ENCODE measurements at places on chromosomes 7 and 10.
A peak's percentile ranks its signal among the peaks of the same experiment; 100 is the strongest.

DNA sequence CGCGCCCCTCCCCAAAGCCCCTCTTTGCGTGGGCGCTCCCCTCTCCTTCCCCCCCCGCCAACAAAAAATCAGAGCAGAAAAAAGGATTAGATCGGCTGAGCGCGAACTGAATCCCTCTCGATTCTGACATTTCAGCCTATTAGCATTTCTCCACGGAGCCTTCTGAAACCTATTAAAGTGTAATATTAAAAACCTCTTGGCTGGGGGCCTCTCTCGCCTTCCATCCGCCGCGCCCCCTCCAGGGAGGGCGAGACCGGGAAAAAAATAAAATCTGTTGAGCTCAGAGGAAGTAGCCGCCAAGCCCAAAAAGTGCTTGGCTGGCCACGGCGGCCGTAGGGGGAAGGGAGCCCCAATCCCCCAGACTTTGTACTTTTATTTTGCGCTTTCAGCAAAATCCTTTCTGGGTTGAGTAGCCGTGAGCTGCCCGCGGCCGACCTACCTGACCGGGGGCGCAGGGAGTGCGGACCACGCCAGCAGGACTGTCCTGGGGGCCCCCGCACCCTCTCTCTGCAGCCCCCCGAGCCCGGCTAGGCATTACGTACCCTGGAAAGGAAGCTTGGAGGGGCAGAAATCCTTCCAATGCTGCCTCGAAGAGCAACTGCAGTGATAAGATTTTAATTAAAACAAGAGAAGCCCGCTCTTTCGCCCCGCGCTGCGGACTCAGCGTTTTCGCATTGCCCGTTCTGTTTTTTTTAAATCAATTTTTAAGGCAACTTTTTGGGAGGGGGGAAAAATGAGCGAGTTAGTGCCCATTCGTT is 1.3 kb upstream of the TNRC18 start:
- peak; percentile 86 for DNase-seq

DNA sequence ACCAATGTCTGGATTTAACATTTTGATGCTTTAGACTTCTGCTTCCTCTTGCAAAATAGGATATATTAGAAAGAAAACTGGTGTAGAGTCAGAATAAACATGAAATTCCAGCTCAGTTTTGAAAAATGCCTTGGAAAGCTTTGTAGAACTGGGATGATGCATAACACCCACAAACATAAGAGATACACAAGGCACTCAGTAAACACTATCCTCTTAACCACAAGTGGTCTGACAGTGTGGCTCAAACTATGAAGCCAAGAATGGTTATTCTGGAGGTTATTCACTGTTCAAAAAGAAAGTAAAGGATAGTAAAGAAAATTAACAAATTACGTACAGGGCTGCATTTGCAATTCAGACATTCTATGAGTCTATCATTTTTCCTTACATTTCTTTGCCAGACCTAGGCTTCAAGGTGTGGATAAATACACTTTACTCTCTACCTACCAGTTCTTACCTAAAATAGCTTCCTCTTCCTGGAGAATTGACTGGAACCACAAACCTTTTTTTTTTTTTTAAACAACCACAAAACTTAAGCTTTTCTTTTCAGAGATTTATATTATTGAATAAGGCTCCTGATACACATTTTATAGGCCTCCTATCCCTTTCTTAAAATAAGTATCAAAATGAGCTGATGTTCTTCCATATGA is 9.0 kb upstream of the RSBN1L start:
- DNase-seq: no peak

DNA sequence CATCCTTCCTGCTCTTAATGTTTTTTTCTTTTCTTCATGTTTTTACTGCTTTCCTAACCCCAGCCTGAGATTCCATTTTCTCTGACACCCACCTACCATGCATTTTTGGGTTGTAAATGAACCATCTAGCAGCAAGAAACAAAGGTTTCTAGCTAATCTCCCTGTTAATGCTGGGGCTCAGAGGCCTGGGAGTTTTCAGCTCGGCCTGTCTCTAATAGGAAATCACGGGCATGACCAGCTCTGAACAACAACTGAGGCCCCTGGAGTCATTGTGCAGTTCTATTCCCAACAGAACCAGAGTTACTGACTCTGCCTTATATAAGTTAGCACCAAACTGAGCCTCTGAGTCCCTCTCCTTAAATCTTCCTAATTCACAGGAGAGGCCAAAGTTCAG is 134.8 kb downstream of the CFAP58 start:
- DNase-seq: no peak

GRCh38 chr10:23199768-23200511 is 7.8 kb downstream of the PTF1A start:
- DNase-seq: peak; percentile 29

- DNase-seq: no peak
Measured at GRCh38 chr10:93894516-93895378, 969 bp downstream of the SLC35G1 start.

DNA sequence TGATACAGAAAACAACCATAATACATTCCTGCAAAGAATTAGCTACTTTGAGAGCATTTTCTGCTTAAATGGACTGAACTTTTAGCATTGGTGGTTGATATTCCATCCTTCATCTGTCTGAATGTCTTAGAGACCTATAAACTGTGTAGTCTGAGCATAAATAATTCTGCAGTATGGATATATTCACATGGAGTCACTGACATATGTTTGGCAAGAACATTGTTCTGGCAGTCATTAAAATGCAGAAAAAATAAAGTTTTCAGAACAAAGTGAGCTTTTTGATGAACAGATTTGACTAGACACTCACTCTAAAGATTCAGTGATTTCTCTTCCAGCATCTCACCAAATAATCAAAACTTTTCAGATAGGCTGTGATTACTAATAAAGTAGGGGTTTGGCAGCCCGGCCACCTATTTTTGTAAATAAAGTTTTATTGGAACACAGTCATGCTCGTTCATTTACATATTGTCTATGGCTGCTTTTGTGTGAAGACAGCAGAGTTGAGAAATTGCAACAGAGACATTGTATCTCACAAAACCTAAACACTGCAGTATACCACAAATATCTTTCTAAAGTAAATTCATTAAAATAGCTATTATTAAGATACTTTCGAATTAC is 44.1 kb upstream of the RAPGEF5 start:
- DNase-seq: no peak

DNA sequence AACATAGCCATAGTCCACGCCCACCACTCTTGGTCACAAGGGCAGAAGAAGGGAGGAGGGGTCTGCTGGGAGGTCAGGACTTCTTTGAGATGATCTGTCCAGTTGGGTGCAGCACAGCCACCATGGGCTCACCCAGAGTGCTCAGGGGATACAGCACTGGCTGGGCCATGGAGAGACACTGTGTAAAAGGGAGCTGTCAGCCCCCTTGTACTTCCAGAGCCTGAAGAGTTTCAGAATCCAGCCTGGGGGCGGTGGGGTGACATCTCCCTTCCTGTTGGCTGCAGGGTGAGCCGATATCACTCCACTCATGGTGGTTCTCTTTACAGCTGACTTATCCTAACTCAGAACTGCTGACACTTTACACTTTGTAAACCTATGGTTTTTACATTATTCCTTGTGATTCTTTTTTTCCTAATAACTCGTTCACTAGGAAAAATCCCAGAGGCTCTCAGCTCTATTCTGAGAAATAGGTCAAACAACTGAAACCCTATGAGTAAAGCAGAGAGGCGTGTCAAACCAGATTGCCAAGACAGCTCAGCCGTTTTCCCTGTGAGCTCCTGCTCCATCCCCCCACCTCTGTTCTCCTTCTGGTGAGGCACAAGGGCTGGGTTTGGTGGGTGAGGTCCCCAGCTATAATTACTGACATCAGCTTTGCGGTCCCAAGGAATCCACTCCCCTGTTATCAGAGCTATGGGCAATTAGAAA is 3.2 kb upstream of the MRPS24 start:
- no peak for DNase-seq

- no peak for DNase-seq
Measured at GRCh38 chr10:80465839-80466590, 11.9 kb downstream of the TSPAN14 start.

GRCh38 chr7:30284298-30285066 is at the start of gene ZNRF2:
ZNRF2 (plus strand) TSS chr7:30284597; CDS start chr7:30285358, 761 bp downstream.
- peak; percentile 98 for DNase-seq

DNA sequence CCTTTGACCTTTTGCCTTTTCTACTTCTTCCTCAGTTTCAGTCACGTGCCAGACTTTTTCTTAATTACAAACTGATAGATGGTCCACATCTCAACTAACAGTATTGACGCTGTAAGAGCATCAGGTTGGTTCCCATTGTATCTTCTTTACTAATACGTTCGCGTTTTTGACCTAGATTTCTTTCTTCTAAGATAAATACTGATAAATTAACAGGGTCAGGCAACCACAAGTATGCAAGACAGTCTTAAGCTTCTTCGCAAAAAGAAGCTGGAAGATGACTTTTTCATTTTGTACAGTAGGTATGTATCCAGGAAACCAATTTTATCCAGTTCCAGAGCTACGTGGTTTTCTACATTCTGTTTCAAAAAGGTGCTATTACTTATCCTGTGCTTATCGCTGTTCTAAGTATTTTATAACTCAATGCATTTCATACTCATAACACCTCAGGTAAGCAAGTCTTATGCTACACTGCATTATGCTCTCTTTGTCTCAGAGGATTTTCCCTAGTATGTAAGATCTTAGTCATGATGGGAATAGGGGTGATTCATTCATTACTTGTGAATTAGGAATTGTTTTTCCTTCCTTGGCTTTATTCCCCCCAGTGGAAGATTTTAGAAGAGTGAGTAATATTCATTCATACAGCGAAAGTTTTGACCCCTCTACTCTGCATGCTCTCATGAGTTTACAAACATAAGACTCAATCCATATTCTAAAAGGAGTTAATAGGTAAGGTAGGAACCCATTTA is 955 bp downstream of the DUS4L start:
- DNase-seq: no peak

DNA sequence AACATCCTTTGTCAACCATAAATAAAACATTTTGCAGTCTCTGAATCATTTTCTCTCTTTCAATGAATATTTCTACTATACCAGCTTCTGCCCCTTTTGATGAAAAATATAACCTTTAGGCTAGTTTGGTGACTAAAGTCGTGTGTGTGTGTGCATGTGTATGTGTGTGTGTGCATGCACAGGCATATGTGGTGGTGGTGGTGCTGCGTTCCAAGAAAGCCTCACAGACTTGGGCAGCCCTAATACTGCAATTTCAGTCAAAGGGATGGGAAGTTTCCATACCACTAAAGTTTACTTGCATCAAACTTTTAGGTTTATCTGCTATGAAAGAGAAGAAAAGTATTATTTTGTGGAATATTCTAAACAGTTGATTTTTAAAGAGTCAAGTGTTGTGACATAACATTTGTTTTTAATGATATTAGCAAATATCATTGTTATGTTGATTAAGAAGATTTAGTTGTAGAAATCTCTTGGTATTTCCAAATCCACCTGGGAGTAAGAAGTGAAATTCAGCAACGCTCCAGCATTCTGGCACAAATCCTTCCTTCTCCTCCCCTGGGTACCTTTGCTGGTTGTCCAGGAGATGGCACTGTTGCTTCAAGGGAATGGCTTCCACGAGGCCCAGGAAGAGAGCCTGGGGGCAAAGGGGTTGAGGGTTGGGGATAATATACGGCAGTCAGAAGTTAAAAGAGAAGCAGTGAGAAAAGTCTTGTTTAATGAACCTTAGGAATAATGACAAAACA is 41.5 kb downstream of the ASB4 start:
- DNase-seq: peak; percentile 32

DNA sequence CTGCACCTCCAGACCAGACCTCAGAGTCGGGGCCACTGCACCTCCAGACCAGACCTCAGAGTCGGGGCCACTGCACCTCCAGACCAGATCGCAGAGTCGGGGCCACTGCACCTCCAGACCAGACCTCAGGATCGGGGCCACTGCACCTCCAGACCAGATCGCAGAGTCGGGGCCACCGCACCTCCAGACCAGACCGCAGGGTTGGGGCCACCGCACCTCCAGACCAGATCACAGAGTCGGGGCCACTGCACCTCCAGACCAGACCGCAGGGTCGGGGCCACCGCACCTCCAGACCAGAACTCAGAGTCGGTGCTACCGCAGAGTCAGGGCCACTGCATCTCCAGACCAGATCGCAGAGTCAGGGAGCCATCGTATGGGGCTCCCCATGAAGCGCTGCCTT is 105.9 kb downstream of the ACTR3B start:
- no peak for DNase-seq

- no peak for DNase-seq
Measured at GRCh38 chr10:33114451-33114952, 156.5 kb upstream of the ITGB1 start.

- no peak for DNase-seq
Measured at GRCh38 chr7:132276976-132277725, 299.1 kb downstream of the PLXNA4 start.

GRCh38 chr10:123245264-123245663 is 91.1 kb downstream of the BUB3 start:
- no peak for DNase-seq

GRCh38 chr10:82394122-82394521 is 519.1 kb downstream of the NRG3 start:
- DNase-seq: no peak

GRCh38 chr7:27677912-27678612 is 15.4 kb upstream of the HIBADH start:
- no peak for DNase-seq

DNA sequence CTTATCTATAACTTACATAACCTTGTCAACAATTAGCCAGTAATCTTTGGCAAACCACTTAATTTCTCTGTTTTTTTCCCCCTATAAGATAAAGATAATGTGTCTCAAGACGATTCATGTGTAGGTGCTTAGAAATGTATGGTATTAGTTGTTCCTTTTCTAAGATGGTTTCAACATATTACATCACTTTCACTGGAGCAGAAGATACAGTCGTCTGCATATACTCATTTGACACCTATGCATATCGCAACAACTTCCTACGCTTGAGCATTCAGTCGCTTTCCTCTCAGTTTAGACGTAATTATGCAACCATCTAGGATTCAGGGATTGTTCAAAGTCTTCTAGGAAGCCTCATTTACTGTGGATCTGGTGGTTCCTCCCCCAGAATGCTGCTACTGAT is 396.7 kb downstream of the PHTF2 start:
- DNase-seq: no peak

- DNase-seq: no peak
Measured at GRCh38 chr7:15352421-15353206, 209.2 kb downstream of the AGMO start.

GRCh38 chr7:14381306-14381705 is 391.8 kb upstream of the ETV1 start:
- no peak for DNase-seq

GRCh38 chr10:25725917-25726716 is 207.9 kb upstream of the MYO3A start:
- DNase-seq: no peak

- no peak for DNase-seq
Measured at GRCh38 chr7:30206491-30206890, 71.7 kb downstream of the MTURN start.

DNA sequence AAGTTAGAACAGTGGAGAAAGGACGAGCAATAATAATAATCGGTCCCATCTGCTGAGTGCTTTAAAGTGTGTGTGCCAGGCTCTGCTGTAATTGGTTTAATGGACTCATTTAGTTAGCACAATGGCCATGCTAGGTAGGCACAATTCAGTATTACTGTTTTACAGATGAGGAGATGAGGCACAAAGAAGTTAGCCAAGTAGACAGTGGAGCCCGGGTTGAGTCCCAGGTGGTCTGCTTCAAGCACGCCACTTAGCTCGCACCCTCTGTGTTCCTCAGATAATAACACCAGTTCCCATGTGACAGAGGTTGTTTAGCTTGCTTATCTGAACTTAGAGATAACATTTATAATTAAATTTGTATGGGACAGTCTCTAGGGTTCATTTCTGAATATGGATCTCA is 101.6 kb upstream of the GJD4 start:
- DNase-seq: no peak

All from right kidney (tissue), 9 donors.